ENCODE measurements at places on chromosomes 7 and 10.

GRCh38 chr7:91165006-91165845 lies 99.0 kb upstream of the FZD1 start:
- no peak for DNase-seq

- no peak for DNase-seq
Observed at GRCh38 chr7:70132852-70133690, 534.8 kb downstream of the AUTS2 start.

- no peak for DNase-seq
Observed at GRCh38 chr7:36260481-36260880, 107.4 kb downstream of the EEPD1 start.

DNA sequence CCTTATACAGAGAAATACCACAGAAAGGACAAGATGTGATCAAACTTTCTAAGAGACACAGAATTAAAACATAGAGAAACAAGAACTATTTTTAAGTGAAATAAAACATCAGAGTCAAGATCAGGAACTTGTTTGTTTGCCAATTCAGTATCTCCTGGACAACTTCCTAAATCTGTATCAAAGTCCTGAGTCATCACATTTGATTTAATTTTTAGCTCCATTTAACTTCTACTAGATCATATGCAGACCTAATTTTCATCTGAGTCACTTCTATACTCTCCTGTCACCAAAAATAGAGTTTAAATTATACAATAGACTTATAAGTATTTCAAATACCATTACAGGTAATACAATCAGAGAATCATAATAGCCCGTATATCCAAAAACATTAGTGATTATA lies 268.1 kb downstream of the PRKG1 start:
- no peak for DNase-seq

GRCh38 chr7:87671-88070 lies 104.7 kb upstream of the FAM20C start:
- no peak for DNase-seq

DNA sequence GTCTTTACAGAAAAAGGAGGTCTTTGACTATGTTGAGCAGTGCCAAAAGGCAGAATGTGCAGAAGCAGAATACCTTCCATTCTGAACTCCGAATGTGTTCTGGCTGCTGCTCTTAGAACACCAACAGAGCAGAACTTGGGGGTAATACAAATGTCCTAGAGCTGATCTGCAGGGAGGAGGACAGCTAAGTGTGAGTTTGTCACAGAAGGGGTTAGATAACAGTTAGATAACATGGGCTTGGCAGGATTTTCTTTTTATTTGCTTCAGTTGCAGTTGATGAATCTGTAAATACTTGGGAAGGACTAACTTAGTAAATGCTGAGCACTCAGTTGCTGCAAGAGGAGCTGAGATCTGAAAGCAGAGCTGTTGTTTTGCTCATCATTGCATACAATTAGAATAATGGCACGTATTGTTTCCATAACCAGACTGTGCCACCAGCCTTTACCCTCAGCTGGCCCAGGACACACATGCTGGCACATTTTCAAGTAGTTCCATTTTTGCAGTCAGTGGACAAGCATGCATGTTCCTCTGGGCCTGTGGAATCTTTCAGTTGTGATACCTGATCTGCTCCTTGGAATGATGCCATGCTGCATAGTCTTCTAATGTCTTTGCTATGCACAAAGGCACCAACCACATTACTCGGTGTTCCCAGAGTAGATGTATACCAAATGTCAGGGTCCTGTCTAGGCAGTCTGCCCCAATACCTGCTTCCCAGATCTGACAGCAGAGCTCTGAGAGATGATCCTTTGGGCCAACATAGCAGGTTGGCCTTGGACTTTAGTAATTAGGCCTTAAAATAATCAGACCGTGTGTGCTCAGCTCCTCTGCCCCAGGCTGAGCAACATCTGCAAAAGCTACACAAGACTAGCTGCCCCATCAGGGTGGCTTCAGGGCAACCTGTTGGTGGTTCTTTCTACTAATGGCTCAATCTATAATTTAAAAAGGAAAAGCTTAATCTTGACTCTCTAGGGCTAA lies 55.7 kb downstream of the GSDME start:
- DNase-seq, result no peak

GRCh38 chr10:24849501-24850299 lies 102.7 kb downstream of the PRTFDC1 start:
- no peak for DNase-seq

GRCh38 chr7:38542156-38542555 lies 89.0 kb downstream of the AMPH start:
- no peak for DNase-seq

- no peak for DNase-seq
Observed at GRCh38 chr10:5534880-5535856, 10.4 kb downstream of the CALML3 start.

- DNase-seq, result no peak
Observed at GRCh38 chr10:47449102-47449978, 34.6 kb downstream of the ANXA8 start.

GRCh38 chr7:42395607-42396006 lies 158.6 kb upstream of the GLI3 start:
- no peak for DNase-seq

DNA sequence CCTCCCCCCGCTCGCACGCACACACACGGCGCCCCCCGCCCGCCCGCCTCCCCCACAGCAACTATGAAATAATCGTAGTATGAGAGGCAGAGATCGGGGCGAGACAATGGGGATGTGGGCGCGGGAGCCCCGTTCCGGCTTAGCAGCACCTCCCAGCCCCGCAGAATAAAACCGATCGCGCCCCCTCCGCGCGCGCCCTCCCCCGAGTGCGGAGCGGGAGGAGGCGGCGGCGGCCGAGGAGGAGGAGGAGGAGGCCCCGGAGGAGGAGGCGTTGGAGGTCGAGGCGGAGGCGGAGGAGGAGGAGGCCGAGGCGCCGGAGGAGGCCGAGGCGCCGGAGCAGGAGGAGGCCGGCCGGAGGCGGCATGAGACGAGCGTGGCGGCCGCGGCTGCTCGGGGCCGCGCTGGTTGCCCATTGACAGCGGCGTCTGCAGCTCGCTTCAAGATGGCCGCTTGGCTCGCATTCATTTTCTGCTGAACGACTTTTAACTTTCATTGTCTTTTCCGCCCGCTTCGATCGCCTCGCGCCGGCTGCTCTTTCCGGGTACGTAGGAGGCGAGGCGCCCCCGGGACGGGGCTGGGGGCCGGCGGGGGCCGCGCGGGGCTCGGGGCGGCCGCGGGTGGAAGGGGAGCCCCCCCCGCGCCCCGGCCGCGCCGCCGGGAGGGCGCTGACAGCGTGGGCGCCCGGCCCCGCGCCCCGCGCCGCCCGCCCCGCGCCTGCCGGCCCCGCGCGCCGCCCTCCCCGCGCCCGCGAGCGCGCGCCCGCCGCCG lies 441 bp downstream of the BMI1 start:
- peak; percentile 2 for DNase-seq

- DNase-seq, result no peak
Observed at GRCh38 chr7:115642194-115642593, 388.4 kb downstream of the TFEC start.

DNA sequence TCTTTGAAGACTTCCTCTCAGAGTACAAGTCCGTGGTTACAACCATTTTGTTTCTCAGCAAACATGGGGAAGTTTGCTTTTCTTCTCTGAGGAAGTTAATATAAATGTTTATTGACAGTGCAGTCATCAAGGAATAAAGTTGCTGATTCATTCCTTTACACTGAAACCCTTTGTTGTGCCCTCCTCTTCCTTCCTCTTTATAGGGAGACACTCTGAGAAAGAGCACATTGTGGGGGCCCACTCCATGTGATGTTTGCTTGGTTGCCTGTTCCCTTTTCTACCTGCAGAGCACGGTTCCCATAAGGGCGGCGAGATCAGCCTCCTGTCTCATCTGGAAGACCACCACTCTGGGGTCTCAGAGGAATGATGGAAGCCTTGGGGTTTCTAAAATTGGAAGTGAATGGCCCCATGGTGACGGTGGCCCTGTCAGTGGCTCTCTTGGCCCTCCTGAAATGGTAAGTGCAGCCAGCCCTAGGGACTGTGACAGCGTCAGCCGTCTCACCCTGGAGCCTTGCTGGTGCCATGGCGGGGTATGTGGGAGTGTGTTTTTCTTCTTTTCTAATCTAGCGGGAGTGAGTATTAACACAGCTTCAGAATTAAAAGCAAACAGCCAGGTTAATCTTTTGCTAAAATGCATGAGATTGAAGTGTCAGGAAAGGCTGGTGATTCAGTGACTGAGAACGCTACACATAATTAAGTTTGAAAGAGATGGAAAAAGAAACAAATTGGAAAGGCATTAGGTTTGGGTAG lies at the start of gene TBXAS1:
TSS of gene TBXAS1 (plus strand) at position 240 of the 750 bp plus-strand sequence. CDS start at position 367, 127 bp downstream.
- no peak for DNase-seq

GRCh38 chr10:126049759-126050700 lies 153.7 kb downstream of the FANK1 start:
- DNase-seq, result no peak

DNA sequence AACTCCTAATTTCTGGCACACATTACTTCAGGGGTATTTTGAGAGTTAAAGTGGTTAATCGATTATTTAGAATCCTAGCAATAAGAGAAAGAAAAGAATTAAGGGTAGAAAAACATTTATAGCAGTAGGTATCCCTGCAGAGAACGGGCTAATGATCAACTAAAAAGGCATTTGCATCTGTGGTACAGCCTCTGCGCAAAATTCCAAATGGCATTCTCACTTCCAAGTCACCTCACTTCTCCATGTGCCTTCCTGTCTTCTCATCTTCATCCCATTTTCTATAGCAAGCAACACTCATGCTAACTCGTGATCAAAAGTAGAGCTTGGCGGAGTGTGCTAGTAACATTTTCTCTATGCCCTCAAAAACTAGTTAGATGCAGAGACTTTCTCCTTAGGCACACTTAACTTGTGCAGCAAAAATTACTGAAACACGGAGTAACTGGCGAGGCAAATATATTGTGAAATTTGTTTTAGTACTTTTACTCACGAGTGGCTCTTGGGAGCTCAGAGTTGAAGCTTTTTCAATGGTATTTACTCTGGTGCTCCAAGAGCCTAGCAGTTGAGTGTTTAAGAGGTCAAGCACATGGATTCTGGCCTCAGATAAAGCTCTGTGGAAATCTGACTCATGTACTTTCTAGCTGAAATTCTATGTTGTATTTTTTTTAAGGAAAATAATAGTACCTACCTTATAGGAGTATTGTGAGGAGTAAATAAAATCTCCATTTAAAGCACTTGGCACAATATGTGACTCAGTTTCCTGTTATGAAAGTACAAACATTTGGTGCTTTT lies 65.1 kb downstream of the MET start:
- DNase-seq, result no peak

DNA sequence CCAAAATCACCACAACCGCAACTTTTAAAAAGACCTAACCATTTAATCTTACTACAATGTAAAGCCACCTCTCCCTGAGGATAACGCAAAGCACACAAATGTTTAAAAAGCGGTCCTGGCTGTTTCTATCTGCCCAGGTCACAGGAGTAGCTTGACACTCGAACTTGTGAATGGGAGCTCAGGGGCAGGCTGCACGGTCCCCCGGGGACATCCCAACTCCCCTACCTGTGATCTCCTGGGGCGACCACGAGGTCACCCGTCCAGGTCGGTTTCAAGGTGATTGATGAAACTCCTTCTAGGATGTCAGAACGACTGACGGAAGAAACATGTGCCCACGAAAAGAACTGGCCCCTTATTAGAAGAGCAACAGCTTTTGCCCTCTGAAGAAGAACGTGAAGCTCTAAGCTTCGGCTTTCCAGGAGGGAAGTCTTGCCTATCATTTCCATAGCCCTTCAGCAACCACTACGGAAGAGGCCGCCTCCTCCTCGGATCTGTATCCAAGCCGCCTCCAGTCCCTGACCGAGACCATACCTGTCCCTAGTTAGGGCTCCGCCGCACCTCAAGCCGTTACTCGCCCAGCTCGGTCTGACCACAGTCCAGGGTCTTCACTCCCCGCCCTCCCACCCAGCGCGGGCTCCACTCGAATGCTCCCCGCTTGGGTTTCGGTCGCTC lies 459 bp downstream of the CYCS start:
- no peak for DNase-seq

- no peak for DNase-seq
Observed at GRCh38 chr10:126253611-126253998, 134.7 kb downstream of the ADAM12 start.

DNA sequence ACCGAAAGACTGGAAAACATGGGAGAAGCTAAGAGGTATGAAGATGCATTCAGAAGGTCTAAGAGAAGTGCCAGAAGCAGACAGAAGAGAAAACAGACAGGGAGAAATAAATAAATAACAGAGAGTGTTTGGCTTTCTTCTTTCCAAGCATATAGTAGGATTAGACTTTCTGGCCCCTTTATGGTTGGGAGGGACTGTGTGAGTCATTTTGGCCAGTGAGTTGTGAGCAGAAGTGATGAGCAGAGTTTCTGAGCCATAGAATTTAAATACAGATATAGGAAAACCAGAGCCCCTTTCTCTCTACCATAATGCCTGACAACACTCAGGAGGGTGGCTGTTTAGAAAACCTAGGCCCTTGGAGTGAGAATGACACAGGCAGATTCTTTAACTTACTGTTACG lies 171.0 kb downstream of the PPP1R17 start:
- DNase-seq, result no peak

All from DMS153 (cell line).